ENCODE measurements at places on chromosomes 12 and 14. TPM values are rescaled to one million over a fixed set of nuclear protein-coding genes. Genes with fewer than 3 reads are reported as not detected.
A peak's percentile ranks its signal among the peaks of the same experiment; 100 is the strongest.

TCL1B gene
- not detected for polyA plus RNA-seq

AQP6 gene
- polyA plus RNA-seq, result 74.1 TPM

RFX4 gene
- polyA plus RNA-seq, result not detected

GRCh38 chr14:85075694-85076476 lies 454.1 kb upstream of the FLRT2 start:
- no peak for DNase-seq

GRCh38 chr12:87518481-87518880 lies 510.7 kb downstream of the C12orf50 start:
- no peak for DNase-seq

- DNase-seq, result no peak
Observed at GRCh38 chr14:104550861-104551728, 28.5 kb upstream of the C14orf180 start.

- DNase-seq, result peak; percentile 99
Observed at GRCh38 chr12:46382964-46383653, 10.5 kb upstream of the SLC38A2 start.

DNA sequence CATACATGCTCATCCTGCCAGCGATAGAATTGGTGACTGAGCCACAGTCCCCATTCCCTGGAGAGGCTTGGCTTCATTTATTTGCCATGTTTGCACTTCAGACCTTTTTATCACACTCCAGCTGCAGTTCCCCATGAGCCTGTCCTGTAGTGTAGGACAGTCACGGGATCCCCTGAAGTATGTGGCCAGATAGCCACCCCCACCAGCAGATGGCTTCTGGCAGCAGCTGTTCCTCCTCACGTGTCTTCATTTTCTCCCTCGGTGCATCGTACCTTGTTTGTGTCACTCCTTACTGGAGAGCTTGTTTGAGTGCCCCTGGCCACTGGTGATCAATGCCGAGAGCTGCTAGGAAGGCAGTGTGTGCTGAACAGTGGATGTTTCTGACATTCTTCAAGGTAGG lies 40.2 kb downstream of the UBE3B start:
- no peak for DNase-seq

DNA sequence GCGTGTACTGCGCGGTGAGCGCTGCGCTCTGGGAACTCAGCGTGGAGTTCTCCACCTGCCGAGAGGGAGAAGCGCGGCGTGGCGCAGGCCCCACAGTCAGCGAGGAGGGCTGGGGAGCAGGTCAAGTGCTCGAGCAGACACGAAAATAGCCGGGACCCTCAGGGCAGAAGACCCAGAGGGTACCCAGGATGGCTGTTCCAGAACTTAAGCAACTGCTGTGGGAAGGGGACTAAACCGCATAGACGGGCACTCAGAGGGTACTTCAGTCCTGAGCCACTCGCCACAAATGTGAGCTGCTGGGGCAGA lies 59.4 kb upstream of the GPR68 start:
- no peak for DNase-seq

DNA sequence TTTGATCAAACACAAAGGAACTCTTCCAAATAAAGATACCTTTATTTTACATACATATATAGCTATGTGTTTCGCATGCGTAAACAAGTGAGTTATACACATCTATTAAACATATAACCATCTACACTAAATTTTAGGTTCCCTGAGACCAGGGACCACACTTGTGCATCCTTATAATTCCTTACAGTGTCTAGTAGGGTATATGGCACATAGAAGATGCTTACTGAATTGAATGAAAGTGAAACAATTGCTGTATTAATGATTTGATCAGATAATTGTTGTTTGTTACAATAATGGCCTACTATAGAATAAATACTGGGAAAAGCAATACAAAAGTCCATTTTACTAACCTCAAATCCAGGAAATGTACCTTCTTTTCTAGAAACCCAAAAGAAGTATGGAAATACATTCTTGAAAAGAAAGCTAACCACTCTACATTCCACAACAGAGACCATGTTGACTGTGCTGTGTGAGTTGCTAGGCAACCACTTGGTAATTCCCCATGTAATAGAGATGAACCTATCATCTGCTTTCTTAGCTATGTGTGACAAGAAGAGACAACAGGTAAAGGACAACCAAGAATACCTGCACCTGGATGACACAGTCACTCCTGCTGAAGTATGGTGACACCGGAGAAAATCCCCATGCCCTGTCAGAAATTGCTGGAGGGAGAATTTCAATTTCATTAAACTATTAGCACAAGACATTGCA lies 11.9 kb upstream of the CIPC start:
- DNase-seq, result peak; percentile 82
